ENCODE measurements at places on chromosomes 3 and 15.

DNA sequence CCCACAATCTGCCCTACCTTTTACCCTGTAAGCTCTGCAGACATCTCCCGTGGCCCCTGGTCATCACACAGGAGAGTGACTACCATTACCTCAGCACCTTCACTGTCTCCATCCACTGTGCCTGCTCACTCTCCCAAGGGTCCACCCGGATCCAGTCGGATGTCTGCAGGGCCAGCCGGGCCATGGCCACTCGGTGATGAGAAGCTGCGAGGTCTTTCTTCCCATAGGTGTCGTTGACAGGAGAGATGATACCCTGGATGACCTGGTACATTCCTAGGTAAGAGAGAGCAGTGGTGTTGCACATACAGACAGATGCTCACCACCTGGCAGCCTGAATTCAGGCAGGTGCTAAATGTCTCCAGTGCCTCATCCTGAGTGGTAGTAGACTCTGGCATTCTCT is 39.2 kb upstream of the RBP1 start:
- DNase-seq = no peak

DNA sequence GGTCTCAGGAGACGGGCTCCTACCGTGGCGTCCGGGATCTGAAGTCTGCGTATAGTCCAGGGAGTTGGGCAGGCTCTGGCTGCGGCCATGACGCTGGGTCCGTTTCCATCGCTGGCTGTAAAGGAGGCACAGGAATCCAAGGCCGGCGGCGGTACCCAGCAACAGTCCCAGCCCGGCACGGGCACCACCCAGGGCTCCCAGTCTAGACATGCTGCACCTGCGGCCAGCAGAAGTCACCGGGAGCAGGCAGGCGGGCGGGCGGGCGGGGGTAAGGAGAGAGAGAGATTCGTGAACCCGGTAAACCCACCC is 526 bp downstream of the RMDN3 start:
- no peak for DNase-seq

- DNase-seq = no peak
These were observed 525.5 kb upstream of the BCHE start for GRCh38 chr3:166362698-166363097.

GRCh38 chr3:23213813-23214212 is 10.7 kb downstream of the UBE2E2 start:
- no peak for DNase-seq

DNA sequence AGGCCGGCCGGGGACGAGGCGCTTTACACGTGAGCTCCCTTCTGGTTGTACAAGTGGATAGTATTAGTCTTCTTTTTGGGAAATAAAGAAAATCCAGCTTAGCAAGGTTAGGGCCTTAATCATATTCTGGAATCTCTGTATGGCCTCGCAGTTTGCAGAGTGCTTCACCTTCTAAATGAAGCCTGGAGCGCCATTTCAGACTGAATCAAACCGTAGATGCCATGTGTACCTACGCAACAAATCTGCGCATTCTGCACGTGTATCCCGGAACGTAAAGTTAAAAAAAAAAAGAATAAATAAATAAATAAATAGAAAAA is 322 bp upstream of the P3H2 start:
- DNase-seq = no peak

GRCh38 chr3:182185313-182185712 is 473.6 kb downstream of the SOX2 start:
- no peak for DNase-seq

DNA sequence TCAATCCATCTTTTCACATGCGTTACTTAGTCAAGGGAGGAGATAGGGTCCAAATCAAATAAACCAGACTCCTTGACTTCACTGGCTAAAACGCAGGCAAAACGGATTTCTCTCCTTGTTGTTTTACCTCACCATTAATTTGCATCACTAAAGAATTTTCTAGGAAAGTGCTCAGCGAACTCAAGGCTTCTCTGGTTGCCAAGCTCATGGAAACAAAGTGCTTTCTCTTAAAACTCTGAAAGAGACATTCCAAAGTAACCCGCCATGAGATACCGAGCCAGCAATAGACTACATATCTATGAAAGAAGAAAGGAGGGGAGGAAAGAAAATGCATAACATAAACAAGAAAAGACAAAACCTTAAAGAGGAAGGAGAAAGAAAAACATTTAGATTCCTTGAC is 211.7 kb upstream of the WNT5A start:
- DNase-seq = no peak

GRCh38 chr15:81174125-81174791 is 22.4 kb upstream of the IL16 start:
- no peak for DNase-seq

DNA sequence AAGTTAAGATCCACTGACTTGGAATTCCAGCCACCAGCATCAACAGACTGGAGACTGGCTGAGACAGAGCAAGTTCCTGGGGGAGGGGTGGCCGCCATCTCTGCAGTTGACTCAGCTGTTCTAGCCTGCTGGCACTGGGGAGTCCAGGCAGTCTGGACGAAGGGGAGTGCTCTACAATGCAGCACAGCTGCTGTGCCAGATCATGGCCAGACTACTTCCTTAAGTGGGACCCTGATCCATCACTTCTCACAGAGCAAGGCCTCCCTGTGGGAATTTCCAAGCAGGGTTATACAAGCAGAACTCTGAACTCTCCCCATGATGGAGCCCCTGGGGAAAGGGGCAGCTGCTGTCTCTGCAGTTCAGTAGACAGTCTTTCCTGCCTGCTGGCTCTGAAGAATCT is 35.2 kb downstream of the PYGO1 start:
- DNase-seq = peak; percentile 1

DNA sequence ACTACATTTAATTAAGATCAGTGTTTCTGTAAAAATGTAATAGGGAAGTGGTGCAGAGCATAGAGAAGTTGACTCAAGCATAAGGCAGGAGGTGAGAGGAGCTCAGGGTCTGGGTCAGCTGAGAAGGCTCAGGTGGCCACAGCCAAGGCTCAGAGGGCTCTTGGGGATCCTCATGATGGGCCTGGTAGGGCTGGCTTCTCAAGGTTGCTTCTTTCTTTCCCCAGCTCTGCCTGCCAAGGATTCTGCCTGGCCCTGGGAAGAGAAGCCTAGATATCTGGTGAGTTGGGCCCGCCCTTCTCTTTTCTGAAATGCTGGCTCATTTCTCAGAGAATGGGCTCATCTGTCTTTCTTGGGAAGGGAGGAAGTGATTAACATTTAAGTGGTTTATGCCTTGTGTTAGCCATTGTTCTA is 6.5 kb downstream of the ZNF589 start:
- peak; percentile 62 for DNase-seq

- no peak for DNase-seq
These were observed 6.7 kb downstream of the ZBTB47 start for GRCh38 chr3:42660131-42660715.

DNA sequence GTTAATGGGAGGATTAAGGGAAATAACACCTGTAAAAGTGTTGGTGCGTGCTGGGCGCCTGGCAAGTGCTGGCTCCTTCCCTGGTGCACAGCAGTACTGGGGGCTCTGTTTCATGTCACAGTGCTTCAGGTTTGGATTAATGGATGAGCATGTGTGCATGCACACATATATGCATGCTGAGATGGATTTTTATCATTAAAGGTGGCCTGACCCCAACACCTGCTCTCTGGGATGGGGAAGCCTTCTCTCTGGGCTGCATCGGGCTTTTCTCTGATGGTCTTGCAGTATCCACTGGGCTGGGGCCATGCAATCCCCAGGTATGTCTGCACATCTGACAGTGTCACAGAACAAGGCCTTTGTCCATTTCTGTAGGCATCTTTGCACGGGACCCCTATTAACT is 127.5 kb upstream of the PLXNA1 start:
- DNase-seq = no peak

GRCh38 chr3:162367429-162368260 is 871.0 kb downstream of the OTOL1 start:
- DNase-seq = no peak

DNA sequence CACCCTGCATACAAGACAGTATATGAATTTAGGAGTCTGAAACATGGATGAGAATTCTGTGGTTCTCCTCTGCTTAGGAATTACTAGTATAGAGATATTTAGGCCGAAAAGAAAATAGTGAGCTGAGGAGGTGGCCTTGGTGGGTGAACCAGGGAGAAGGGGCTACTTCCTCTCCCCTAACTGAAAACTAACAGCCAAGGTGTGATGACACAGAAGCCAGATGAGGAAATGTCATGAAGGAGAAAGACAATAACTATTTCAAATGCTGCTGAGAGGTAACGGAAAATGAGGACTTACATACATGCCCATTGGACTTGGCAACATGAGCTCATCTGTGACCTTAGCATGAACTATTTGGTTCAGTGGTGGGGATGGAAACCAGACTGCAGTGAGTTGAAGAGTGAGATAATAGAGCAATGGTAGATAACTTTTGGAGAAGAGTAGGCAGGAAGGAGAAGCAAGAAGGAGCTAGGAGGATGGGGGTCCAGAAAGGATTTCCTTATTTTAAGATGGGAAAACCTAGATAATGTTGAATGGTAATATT is 114.4 kb upstream of the TSPAN3 start:
- DNase-seq = peak; percentile 30

DNA sequence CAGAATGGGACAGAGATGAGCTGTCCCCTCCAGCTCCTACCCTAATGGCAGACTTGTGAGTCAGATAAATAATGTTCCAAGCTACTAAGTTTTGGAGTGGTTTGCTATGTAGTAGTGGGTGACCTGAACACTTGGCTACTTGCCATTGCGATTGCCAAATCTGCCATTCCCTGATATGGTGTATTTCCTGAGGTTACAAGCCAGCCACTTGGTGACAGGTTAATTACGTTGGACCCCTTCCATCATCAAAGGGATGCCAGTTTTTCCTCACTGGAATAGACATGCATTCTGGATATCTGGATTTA is 33.6 kb downstream of the MORF4L1 start:
- DNase-seq = no peak

DNA sequence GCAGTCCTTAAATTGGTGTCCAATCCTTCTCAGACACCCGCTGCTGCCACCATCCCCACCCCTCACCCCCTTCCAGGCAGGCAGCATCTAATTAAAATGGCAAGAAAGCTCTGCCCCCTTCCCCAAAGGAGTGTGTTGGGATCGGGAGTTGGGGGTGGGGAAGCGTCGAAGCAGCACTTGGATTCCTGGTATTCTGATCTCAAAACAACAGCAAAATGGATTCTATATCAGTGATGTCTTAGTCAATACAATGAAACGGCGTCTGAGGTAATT is 1.4 kb downstream of the TNIK start:
- no peak for DNase-seq

DNA sequence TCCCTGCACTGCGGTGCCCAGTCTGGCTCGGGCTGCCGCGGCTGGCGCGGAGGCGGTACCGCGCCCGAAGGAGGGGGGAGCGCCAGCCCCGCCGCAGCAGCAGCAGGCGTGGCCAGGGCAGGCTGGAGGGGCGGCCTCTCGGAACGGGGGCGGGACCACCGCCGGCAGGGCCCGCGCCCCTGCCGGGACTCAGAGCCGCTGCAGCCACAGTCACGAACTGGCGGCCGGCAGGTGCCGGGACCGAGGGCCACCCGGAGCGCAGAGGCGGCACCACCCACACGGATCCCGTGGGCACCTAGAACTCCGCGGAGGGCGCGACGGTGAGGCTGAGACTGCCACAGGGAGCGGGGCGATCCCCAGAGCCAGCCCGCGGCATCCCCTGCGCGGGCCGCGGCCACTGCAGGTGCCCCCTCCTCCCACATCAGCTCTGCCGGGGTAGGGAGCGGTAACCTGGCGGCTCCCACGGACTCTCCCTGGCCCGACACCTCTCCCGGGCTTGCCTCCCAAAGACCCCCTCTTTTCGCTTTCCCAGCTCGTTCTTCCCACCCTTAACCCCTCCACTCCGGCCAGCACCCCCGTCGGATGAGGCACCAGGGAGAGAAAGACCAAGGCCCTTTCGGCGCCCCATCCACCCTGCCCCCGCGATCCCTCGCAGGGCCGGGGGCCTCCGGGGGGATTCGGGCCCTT is at the start of gene VWA5B2:
TSS of gene VWA5B2 (plus strand) at position 192 of the 687 bp plus-strand sequence. CDS start 944 bp downstream, outside the sequence.
- peak; percentile 26 for DNase-seq

DNA sequence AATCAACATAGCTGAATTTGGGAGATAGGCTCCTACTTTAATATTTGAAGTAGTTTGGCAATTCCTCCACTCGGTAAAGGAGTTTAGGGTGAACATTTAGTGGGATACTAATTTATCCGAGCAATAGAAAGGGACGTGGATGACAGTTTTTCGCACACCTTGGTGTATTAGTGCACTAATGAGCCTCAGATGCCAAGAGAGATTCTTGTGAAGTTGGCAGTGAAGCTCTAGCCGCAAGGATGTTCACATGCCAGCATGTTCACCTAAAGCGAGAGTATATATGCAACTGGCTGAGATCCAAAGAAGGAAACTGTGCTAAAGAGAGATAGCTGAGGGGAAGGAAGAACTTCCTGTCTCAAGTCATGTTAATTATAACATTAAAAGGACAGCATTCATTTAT is 58.5 kb downstream of the TGFBR2 start:
- DNase-seq = no peak

DNA sequence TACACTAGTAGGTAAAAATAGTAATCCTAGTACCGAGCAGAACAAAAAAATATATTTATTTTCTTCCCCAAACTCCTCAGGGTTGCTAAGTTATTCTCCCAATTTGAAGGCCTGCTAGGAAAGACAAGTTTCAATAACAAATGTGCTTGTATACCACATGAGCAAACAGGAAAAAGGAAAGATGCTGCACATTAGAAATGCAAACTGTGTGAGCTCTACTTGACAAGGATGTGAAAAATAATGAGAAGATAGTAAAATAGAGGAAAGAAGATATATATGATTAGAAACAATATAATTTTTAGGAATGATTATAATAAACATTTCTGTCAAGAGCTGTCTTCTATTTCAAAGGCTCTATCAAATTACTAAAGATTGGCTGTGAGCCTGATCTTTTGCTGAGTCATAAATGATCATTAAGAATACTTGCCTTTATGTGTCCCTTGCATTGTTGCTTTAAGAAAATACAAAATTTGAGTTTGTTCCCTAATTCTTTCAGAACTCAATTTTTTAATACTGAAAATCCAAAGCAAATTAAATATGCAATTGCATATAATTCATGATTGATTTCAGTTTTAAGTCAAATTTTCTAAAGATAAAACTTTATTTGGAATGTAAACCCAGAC is 174.2 kb downstream of the NEK10 start:
- DNase-seq = no peak

- no peak for DNase-seq
These were observed 65.9 kb upstream of the LCTL start for GRCh38 chr15:66631616-66632263.

- no peak for DNase-seq
These were observed 28.7 kb downstream of the ZIC4 start for GRCh38 chr3:147377412-147378367.

DNA sequence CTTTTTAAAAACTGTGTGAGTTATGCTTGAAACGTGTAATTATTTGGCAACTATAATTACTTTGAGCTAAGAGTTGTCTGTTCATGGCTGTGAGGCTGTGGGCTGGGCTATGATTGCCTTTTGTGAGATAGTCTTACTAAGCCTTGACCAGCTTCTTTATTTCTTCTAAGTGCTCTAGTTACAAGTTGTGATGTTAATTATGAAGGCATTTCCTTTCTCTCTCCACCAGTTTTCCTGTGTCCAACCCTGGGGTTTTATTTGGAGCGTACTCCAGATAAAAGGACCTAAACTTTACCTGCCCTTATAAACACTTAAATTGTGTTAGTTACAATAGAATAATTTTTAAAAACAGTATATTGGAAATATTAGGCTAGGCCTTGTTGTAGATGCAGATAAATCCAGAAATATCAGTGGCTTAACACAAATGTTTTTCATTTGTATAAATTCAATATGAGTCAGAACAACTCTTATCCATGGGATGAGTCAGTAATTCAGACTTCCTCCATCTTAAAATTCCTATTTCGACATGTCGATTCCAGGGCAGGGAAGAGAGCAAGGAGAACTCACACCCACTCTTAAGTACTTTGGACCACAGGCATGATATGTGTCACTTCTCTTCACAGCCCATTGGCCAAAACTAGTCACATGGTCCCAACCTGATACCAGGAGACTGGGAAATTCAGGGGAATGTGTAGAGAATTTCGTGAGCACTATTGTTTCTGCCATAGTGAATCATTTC is 17.0 kb downstream of the TMEM62 start:
- DNase-seq = peak; percentile 57
